BJ (cell line): ENCODE measurements at places on chromosomes 6 and 20. TPM values are rescaled to one million over a fixed set of nuclear protein-coding genes. Genes with fewer than 3 reads are reported as not detected.

GABBR1 gene
- polyA plus RNA-seq, result 14.5 and 16.3 TPM in 2 replicates

HLA-DRB1 gene
- polyA plus RNA-seq, result not detected in 2 replicates

ALDH5A1 gene
- 0.64 and 0.75 TPM in 2 replicates for polyA plus RNA-seq

NR2E1 gene
- polyA plus RNA-seq, result not detected in 2 replicates

HTR1E gene
- not detected in 2 replicates for polyA plus RNA-seq

CDH26 gene
- polyA plus RNA-seq, result 0.17 and 0.18 TPM in 2 replicates

XKR7 gene
- 0.01 TPM in 1 of 2 replicates, not detected in the other for polyA plus RNA-seq

FKBP5 gene
- 1.6 and 2.3 TPM in 2 replicates for polyA plus RNA-seq

MAPK13 gene
- polyA plus RNA-seq, result 2.8 and 3.8 TPM in 2 replicates

TTK gene
- 5.1 and 10.5 TPM in 2 replicates for polyA plus RNA-seq

CST2 gene
- polyA plus RNA-seq, result not detected in 2 replicates

BIRC7 gene
- polyA plus RNA-seq, result not detected in 2 replicates
